ENCODE measurements at places on chromosomes 12 and 14.
A peak's percentile ranks its signal among the peaks of the same experiment; 100 is the strongest.

DNA sequence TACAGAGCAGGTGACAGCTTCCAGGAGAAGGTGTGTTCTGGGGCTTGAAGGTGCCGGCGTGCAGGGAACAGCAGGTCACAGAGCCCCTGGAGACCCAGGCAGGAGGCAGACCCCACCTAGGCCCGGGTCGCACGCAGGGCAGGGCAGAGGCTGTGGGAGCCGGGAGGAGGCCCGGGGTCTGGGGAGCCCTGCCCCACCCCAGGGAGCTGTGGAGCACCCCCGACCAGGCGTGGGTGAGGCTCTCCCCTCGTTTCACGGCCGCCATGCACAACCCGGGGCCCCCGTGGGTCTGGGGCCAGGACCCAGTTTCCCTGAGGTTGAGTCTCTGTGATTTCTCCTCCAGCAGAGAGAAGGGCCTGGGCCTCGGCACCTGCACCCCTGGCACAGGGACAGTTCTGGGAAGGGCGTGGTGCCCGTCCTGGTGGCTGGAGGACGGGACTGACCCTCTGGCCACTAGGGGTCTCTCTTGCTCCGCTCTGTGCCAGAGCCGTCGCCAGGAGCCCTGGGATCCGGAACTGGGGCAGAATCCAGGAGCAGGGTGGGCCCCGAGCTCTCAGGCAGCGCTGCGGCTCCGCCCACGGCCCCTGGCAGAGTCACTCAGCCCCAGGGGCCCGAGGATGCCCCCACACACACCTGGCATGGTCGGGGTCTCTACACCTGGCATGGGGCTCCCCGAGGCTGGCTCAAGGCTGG lies 75.2 kb upstream of the FBRSL1 start:
- H3K27me3 ChIP-seq: no peaks in the 10 kb centered on the region
- H3K4me3 ChIP-seq: no peak overlapping the region
- no peak overlapping the region for H3K27ac ChIP-seq
- DNase-seq: peak; percentile 27
- no peaks in the 10 kb centered on the region for H3K36me3 ChIP-seq
- peaks cover 14% of the 10 kb centered on the region for H3K4me1 ChIP-seq

DNA sequence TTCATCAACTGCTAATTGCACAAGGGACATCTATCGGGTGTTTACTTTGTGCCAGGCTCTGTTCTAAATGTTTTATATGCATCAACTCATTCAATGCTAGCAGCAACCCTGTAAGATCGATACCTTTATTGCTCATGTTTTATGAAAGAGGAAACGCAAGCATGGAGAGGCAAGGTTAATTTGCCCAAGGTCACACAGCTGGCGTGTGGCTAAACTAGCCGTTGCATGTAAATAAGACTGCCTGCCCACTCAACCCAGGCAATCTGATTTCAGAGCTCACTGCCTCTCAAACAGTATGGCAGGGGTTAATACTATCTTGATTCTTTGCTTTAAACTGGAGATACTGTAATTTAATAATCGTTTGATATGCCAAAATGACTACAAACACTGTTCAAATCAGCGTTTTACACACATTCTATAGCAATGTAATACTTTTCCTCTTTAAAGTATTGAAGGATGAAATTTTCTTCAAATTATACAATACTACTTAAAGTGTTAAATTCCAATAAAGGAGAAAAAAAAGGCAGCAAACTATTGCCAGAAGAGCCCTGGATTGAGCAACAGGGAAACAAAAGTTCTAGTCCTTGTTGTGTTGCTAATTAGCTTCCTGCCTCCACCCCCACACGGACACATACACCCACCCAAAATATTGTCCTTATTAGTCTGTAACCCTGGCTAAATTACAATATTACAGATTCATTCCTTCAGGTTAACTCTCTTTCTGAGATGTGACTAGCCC lies 39.1 kb upstream of the DHRS7 start:
- no peaks in the 10 kb centered on the region for H3K36me3 ChIP-seq
- H3K4me1 ChIP-seq: no peaks in the 10 kb centered on the region
- no peak overlapping the region for H3K4me3 ChIP-seq
- H3K27me3 ChIP-seq: no peaks in the 10 kb centered on the region
- DNase-seq: no peak

- H3K4me1 ChIP-seq: no peaks in the 10 kb centered on the region
- no peak overlapping the region for H3K4me3 ChIP-seq
- H3K27ac ChIP-seq: no peak overlapping the region
- H3K27me3 ChIP-seq: no peaks in the 10 kb centered on the region
- DNase-seq: no peak
Observed at GRCh38 chr14:75928690-75929181, 53.1 kb downstream of the TGFB3 start.

- no peak overlapping the region for H3K27ac ChIP-seq
- peaks cover 12% of the 10 kb centered on the region for H3K4me1 ChIP-seq
- H3K36me3 ChIP-seq: no peaks in the 10 kb centered on the region
- DNase-seq: no peak
Observed at GRCh38 chr12:110001596-110001995, 2.4 kb downstream of the ANKRD13A start.

DNA sequence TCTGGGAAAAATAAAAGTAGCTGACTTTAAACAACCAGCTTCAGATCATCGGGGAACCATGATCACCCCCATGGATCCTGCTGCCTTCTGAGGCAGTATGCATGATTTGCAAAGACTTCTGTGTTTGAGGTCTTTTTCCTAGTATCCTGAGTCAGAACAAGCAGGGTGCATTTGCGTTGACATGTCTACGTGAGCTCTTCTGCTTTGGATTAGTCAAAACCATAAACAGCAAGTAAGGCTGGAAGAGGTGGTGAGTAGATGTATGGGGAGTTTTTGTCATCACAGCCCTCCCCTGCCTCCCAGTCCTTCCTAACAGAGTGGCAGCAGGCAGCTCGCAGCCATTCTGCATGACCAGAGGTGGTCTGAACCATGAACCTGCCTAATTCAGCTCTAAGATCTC lies 24.1 kb downstream of the PLEKHG7 start:
- no peak for DNase-seq
- H3K4me3 ChIP-seq: no peak overlapping the region
- H3K27me3 ChIP-seq: no peaks in the 10 kb centered on the region
- H3K36me3 ChIP-seq: no peaks in the 10 kb centered on the region
- H3K4me1 ChIP-seq: no peaks in the 10 kb centered on the region
- H3K27ac ChIP-seq: no peak overlapping the region

GRCh38 chr14:82047777-82048470 lies 514.3 kb upstream of the SEL1L start:
- DNase-seq: no peak
- no peaks in the 10 kb centered on the region for H3K4me1 ChIP-seq
- H3K4me3 ChIP-seq: no peak overlapping the region
- H3K36me3 ChIP-seq: no peaks in the 10 kb centered on the region

DNA sequence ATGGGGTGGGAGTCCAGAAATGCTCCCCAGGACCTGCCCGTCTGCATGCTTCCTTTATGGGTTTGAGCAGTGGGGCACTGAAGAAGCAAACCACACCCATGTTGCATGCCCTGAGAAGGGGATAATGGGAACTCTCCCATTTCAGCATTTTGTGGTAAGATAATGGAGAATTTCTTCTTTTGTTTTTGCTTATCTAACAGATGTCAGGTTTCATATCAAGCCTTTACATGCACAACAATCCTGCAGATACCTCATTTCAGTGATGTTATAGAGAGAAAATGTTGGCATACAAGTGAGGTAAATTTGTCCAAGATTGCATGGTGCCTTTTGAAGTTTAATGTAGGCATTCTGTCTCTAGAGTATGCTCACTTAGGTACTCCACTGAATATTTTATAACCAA lies 177.0 kb downstream of the ALX1 start:
- no peak for DNase-seq
- H3K4me1 ChIP-seq: no peaks in the 10 kb centered on the region
- no peak overlapping the region for H3K4me3 ChIP-seq
- H3K36me3 ChIP-seq: no peaks in the 10 kb centered on the region
- H3K27ac ChIP-seq: no peak overlapping the region

DNA sequence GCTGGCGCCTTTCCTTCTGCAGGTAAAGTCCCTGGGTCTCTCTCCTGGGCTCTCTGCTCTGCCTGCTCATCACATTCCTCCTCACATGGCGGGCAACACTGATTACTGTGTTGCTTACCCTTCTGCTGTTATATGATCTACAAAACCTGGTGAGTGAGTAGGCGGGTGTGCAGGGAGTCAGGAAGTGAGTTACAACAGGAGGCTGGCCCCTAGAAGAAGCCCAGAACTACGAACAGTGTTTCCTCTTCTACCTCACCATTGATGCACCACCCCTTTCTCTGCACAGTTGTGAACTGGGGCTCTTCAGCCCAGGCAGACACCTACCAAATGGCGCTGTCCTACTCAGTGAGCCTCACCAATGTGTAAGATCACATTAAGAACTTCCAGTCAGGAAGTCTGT lies 4.9 kb upstream of the KLHL33 start:
- H3K4me3 ChIP-seq: no peak overlapping the region
- no peak for DNase-seq
- H3K27me3 ChIP-seq: no peaks in the 10 kb centered on the region
- H3K4me1 ChIP-seq: no peaks in the 10 kb centered on the region
- no peaks in the 10 kb centered on the region for H3K36me3 ChIP-seq

Data from Panc1 (cell line).